PC-9 (cell line): ENCODE measurements at places on chromosomes 3 and 15. TPM values are rescaled to one million over a fixed set of nuclear protein-coding genes. Genes with fewer than 3 reads are reported as not detected.
A peak's percentile ranks its signal among the peaks of the same experiment; 100 is the strongest.

SEMA3B gene
- 52.4 and 92.6 TPM in 2 replicates for total RNA-seq

CCDC33 gene
- 7.5 and 15.4 TPM in 2 replicates for total RNA-seq

TTC21A gene
- total RNA-seq = 9.0 and 9.5 TPM in 2 replicates

- peak; percentile 40 for DNase-seq
Measured at GRCh38 chr3:123489400-123490004, 40.6 kb upstream of the ADCY5 start.

- peak; percentile 67 for DNase-seq
Measured at GRCh38 chr3:138923531-138923994, 23.4 kb downstream of the FOXL2 start.

DNAJB8 gene
- total RNA-seq = not detected in 2 replicates

- peak; percentile 81 for DNase-seq
Measured at GRCh38 chr3:105367406-105368213, 901 bp downstream of the ALCAM start.

PRC1 gene
- total RNA-seq = 145 and 180 TPM in 2 replicates

GRCh38 chr3:4493941-4494894 is 1.1 kb downstream of the ITPR1 start:
- peak; percentile 5 for DNase-seq
